ENCODE measurements at places on chromosomes 13 and 19.
A peak's percentile ranks its signal among the peaks of the same experiment; 100 is the strongest.

DNA sequence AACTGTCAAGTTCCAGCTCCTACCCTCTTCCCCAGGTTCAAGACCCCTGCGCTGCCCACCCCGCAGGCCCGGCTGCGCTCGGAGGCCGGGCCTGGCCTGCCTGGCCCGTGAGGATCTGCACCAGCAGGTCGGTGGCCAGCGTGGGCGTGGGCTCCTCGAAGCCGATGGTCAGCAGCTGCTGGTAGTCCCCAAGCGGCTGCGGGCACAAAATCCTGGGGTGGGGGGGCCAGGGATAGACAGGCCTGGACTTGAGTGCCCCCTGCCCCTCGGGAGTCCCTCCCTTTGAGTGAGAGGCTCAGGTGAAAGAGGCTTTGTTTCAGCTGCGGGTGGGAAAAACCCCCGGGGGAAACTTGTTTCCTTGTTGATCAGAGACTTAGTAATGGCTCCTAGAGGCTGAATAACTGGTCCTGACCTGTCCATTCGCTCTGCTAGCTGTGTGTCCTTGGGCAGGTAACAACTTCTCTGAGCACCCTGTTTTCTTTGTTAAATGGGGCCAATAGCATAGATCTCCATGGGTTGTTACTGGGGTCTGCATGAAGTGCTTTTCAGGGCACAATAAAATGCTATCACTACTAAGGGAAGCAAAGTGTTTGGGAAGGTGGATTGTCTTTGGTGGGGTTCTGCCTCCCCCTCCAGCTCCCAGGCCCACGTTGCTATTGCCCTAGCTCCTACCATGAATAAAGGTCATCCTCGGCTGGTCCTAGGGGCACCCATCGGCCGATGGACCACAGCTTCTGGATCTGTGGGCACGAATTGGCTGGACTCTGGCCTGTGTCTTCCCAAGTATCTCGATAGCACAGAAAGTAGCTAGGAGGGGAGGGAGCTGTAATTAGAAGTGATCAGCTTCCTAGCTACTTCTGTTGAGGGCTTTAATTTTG is 3.5 kb downstream of the C19orf67 start:
- peak; percentile 48 for DNase-seq

DNA sequence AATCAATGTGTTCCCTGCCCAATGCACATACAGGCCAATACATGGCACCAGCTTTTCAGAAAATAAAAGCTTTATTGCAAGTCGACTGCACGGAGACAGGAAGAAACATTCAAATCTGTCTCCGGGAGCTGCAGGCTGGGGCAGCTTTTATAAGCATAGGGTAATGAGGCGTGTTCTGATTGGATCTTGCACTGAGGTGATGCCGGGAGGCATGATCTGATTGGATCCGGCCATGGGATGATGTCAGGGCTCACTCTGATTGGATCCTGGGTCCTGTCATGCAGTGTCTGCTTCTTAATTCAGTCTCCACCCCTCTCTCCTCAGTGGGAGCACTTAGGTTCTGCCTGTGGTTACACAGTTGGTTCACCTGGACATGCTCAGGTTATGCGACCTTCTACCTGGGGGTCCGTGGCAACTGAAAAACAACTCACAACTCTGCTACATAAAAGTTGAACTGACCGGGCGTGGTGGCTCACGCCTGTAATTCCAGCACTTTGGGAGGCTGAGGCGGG is 11.8 kb upstream of the FBN3 start:
- no peak for DNase-seq

DNA sequence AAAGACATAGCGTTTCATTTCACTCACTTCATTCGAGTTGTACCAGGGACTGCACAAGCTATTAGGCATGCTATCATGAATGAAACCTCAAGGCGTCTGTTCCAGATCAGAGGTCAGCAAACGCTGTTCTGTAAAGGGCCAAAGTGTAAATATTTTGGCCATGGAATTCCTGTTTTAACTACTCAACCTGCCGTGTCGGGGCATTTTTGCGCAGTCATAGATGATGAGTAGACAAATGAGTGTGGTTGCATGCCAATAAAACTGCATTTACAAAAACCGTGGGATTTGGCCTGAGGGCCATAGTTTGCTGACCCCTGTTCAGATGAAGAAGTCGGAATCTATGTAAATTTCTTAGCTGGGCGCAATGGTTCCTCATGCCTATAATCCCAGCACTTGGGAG is 6.5 kb downstream of the INSR start:
- no peak for DNase-seq

GRCh38 chr19:43407416-43408005 is 7.2 kb upstream of the TEX101 start:
- DNase-seq = no peak

GRCh38 chr13:97727991-97728390 is 225.5 kb upstream of the IPO5 start:
- no peak for DNase-seq

GRCh38 chr13:86684402-86684801 is 885.2 kb upstream of the SLITRK6 start:
- DNase-seq = no peak

- no peak for DNase-seq
Observed at GRCh38 chr13:27016875-27017274, 154.7 kb downstream of the USP12 start.

- no peak for DNase-seq
Observed at GRCh38 chr13:33728271-33729037, 89.5 kb upstream of the RFC3 start.

DNA sequence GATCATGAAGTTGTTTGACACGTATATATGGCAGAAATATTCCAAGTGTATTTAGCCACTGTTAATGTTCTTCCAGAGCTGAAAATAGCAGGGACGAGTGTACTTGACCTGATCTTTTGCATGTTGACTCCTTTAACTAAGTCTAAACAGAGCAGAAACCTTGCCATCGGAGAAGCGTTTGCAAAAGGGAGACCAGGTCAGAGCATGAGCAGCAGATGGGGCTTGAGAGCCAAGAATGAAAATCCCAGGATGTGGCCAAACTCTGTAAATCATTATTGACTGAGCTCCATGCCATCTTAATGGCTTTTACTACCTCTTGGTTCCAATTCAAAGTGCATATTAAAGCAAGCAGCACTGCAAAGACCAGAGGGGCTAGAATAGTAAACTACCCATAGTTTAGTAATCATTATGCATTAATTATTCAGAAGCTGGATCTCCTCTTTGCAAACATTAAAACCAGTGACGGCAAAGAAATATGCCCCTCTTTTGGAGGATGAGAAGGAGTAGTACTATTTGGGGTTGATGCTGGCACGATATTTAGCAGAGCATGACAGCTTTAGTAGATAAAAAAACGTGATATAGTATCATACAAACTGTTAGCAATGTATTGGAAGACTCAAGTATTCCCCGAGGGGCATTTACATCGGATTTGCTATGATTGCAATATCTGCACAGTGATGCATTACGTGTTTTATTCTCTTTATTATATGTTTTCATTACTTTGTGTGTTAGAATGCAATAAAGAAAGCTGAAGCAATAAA is 55.7 kb downstream of the FAM216B start:
- DNase-seq = peak; percentile 37

DNA sequence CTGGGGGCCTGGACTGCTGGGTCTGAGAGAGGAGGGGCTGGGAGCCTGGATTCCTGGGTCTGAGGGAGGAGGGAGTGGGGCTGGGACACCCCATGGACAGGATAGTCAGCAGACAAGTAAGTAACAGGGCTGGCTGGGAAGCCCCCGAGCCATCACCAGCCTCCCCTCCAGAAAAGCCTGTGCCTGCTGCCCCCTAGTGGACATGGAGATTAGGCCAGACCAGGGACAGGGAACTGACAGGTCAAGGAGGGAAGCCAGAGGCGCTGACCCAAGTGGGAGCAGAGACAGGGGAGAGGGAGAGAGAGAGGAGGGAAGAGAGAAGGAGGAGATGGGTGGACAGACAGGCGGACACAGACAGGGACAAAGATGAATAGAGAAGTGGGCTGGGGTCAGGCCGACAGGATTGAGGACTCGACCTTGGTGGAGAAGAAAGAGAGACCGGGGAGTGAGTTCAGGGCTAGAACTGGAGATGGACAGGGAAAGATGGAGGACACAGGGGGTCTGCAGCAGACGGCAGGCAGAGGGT is 6.7 kb upstream of the ERFL start:
- DNase-seq = peak; percentile 83

DNA sequence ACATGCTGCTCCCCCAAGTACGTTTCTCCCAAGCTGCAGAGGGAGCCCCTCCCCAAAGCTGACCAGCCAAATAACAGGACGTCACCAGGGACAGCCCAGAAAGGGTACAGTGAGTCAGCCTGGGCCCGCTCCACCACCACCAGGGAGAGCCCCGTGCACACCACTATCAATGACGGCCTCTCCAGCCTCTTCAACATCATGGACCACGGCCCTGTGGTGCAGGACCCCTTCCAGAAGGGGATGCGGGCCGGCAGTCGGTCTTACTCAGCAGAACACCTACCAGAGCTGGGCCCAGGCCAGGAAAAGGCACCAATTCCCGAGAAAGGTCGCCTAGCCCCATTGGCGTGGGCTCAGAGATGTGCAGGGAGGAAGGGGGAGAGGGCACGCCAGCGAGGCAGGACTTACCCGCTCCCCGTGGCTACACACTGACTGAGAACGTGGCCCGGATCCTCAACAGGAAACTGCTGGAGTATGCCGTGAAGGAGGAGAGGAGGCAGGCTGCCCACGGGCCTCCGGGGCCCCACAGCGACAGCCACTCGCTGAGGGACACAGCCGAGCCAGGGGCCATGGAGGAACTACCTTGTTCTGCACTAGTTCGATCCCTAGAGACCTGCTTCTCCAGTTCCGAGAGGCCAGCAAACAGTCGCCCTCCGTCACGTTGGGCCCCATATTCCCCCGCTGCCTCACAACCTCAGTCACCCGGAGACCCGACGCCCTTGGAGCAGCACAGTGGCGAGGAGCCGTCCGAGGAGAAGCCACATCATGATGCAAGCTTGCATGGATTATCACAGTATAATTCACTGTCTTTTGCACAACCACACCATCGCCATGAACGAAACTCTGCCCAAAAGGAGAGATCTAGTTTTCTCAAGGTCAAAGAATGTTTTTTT is 815.9 kb upstream of the KLHL1 start:
- no peak for DNase-seq

DNA sequence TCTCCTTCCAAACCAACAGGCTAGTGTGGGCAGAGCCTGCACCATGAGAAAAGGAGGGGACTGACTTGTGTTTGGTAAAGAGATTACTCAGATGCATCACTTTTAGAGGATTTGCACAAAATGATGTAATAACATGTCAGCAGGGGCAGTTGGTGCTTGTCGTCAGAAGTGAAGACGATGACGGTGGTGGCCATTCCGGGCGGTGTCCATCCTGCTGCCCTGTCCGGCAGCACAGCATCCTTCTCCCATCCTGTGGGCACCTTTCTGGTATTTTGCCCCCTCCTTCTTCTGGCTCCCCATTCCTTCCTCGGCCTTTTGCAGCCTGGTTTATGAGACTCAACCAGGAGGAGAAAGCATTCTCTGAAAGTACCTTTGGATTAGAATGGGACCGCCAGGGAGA is 160.1 kb downstream of the TEX29 start:
- no peak for DNase-seq

- DNase-seq = peak; percentile 22
Observed at GRCh38 chr13:46756977-46757376, 40.0 kb downstream of the ESD start.

DNA sequence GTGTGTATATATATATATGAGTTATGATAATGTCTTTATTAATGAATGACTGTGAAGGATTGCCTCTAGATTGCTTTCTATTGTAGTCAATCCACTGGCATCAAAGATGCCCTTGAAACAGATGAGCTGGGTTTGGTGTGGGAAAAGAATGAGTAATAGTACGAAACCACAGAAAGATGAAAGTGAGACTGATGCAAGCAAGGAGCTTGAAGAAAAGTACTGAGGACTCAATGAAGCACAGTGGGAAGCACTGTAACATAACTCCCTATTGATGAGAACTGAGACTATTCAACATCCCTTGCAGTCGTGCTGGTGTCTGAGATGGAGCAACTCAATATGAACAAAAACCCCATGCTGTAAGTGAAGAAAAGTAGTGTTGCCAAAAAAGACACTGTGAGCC is 1794.2 kb downstream of the SLITRK5 start:
- DNase-seq = no peak

DNA sequence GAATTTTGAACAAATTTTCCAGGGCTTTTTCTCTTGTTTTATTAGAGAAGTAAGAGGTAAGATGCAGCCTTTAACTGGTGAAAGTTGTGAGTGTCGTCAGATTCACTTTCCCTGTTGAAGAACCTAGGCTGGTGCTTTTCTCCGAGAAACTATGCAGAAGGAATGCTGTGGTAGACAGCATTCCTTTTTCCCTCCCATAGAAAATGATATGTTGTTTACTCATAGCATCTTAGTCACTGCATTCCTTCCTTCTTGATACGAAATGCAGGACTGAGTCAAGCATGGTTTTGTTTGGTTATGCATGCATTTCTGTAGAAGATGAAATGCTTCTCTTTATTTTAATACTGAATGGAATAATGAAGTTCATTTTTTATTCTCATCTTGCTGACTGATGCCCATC is 3.4 kb downstream of the ITGBL1 start:
- peak; percentile 76 for DNase-seq

DNA sequence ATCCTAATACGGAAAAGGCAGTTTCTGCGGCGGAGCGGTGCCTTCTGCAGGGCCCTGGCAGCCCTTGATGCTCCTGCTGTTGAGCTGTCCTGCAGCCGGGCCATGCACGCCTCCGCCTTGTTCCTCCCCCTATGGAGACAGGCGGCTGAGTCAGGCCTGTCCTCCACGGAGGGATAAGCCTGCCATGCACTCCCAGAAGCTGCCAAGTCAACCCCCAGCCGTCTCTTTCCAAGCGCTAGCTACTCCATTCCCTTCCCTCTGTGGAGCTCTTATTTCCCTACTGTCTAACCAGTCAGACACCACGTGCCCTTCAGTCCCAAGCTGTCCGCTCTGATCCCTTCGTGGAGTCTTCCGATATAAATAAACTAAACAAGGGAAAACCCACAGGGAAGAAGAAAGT is 197.0 kb downstream of the COL4A1 start:
- DNase-seq = peak; percentile 93

DNA sequence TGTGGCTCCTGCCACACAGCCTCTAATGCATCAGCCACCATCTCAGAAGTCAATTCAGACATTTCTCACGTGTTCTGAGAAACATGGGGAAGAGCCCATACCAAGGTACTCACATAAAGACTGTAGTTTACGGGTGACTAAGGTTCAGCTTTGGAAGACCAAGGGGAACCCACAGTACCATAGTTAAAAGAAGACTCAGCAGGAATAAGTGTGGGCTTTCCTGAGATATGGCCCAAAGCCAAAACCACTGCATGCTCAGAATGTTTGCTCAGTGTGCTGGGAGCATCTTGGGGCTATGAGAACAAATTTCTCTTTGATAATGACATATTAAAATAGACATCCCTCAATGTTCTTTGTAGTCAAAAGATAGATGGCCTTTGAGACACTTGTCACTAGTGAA is 283.8 kb downstream of the DCT start:
- peak; percentile 57 for DNase-seq

GRCh38 chr19:18274219-18274780 is at the start of gene IQCN:
TSS of gene IQCN (minus strand) at chr19:18274452. CDS start at chr19:18269478, 4,974 bp downstream.
- DNase-seq = peak; percentile 40
